Hematopoietic multipotent progenitor cell treated with erythropoietin and hydrocortisone succinate and interleukin-3 and kit ligand, for 8 days (in vitro differentiated cells): ENCODE measurements at places on chromosomes 12 and 14.

GRCh38 chr14:94180655-94181271 is 6.6 kb downstream of the PPP4R4 start:
- peak; percentile 56 for DNase-seq

GRCh38 chr12:125029761-125030358 is 35.4 kb upstream of the AACS start:
- DNase-seq = no peak

DNA sequence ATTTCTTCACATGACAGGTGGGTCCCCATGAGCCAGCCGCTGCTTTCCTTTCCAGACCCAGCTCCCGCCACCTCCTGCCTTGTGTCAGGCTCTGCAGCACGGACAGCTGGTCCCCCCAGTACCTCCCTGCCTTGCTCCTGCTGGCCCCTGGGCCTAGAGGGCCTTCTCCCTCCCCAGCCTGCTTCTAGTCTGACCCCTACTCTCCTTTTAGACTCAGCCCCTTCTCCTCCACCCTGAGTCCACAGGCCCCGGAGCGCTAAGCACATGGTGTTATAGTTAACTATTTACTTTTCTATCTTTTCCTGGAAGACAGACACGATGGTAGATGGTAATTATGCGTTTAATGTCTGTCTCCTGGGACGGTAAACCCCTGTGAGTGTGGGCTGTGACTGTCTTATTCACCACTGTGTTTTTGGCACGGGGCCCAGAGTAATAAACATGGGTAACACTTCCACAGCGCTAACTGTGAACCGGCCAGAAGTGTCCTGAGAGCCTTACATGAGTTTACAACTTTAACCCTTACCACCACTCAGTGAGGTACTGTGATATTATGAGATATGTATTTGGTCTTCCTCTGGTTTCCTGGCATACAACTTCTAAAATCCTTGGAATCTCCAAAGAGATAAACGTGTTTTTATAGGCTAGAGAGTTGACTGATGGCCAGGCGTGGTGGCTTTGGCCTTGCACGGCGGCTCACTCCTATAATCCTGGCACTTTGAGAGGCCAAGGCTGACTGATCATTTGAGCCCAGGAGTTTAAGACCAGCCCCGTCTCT is 41.2 kb downstream of the DGLUCY start:
- DNase-seq = peak; percentile 81

- no peak for DNase-seq
Observed at GRCh38 chr12:115988625-115989563, 288.6 kb downstream of the MED13L start.

DNA sequence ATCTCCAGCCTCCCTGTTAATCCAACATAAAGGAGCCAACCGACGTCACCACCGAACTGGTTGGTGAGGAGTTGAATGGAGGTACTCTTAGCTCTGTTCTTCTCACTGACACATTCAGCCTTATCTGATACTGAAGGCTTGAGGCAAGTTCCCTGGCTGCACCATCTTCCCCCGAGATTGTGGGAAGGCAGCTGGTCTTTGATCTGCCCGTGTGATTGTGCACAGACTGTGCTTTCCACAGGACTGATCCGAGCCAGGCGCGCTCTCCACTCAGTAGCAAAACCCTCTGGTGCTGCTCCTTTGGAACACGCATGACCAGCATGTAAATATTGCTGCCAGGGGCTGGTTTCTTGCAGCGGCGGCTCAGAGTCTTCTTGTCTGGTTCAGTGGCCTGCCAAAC is 30.1 kb upstream of the DLK1 start:
- DNase-seq = no peak

GRCh38 chr12:124292385-124292784 is 2.5 kb upstream of the RFLNA start:
- no peak for DNase-seq

DNA sequence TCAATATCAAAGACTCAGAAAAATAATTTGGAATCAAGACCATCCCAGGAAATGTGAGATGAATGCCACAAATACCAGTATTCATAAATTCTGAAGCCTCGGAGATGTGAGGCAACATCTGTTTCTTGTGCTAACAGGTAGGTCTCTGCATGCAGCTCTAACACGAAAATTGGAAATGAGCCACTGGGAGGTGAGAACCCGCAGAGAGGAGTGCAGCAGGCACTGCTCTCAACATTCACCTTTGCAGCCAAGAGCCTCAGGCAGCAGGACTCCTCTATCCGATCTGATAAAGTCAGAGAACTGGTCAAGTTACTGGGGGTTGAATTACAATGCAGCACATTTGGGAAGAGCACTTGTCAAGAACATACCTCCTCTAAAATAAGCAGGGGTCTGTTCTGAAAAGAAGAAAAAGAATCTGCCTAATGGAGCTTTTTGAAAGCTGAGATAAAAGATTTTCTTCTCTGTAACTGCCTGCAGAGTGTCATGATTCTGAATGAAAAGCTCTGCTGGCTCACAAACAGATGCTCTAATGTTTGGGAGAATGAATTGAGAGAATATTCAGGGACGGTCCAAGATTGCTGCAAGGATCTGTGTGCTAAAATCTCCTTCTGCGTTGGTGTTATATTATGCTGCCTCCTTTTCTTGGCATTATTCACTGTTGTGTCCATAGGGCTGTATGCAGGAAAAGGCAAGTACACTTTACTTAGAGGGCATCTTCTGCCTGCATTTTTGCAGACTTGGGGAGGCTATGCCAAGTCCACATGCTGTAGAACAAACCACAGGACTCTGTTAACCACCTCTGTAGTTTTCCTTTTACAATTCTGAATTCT is 209.6 kb upstream of the KRR1 start:
- no peak for DNase-seq

DNA sequence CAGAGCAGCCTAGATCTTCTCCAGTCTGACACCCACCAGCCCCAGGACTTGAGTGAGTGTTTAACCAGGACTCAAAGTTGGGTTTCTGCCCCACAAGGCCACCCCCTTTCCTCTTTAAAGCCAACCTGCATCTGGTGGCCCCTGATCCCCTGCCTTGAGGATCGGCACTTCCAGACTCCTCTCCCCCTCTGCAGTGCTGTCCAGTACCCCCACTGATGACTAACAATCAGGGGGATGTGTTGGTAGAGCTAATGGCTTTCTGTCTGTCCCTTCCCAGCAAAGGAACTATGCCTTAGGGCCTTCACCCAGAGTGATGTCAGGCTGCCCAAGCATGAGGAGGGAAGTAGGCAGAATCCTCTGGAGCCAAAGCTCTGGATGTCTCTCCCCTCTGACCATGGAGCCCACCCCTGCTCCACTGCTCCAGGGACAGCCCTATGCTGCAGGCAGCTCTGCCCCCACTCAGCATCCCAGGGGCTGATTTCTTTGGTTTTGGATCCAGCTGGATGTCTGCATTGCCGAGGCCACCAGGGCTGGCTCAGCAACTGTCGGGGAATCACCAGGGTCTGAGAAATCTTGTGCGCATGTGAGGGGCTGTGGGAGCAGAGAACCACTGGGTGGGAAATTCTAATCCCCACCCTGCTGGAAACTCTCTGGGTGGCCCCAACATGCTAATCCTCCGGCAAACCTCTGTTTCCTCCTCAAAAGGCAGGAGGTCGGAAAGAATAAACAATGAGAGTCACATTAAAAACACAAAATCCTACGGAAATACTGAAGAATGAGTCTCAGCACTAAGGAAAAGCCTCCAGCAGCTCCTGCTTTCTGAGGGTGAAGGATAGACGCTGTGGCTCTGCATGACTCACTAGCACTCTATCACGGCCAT is 42.9 kb downstream of the DAD1 start:
- no peak for DNase-seq
